ENCODE measurements at places on chromosomes 4 and X. TPM values are rescaled to one million over a fixed set of nuclear protein-coding genes. Genes with fewer than 3 reads are reported as not detected.

The CFAP97 gene
- total RNA-seq: 12.4 TPM

The MAGEC2 gene
- not detected for total RNA-seq

The KLB gene
- not detected for total RNA-seq

The CORIN gene
- 0.19 TPM for total RNA-seq

The TCEAL2 gene
- total RNA-seq: not detected

The FRMPD4 gene
- total RNA-seq: not detected

The AADAT gene
- total RNA-seq: 2.2 TPM

The SLIT2 gene
- 6.6 TPM for total RNA-seq

The BANK1 gene
- 1.1 TPM for total RNA-seq

The GAGE12F gene
- total RNA-seq: not detected

The GC gene
- not detected for total RNA-seq

The CENPI gene
- 3.4 TPM for total RNA-seq

The SFRP2 gene
- not detected for total RNA-seq

The TACC3 gene
- 26.7 TPM for total RNA-seq

The SMR3B gene
- not detected for total RNA-seq

The GPM6B gene
- total RNA-seq: 0.06 TPM

The EGF gene
- total RNA-seq: 0.10 TPM

The ZNF630 gene
- total RNA-seq: 2.0 TPM

The IQSEC2 gene
- 16.6 TPM for total RNA-seq

The F8A3 gene
- 9.0 TPM for total RNA-seq

The SNCA gene
- total RNA-seq: 79.8 TPM

The FAAH2 gene
- not detected for total RNA-seq

The DUX4 gene
- not detected for total RNA-seq

All from glomerular endothelial cell (primary cell).